ENCODE measurements at places on chromosomes 12 and 14.

- DNase-seq, result no peak
These were observed 46.6 kb upstream of the BICDL1 start for GRCh38 chr12:119942386-119942785.

- no peak for DNase-seq
These were observed 56.5 kb downstream of the SUSD6 start for GRCh38 chr14:69667938-69668335.

DNA sequence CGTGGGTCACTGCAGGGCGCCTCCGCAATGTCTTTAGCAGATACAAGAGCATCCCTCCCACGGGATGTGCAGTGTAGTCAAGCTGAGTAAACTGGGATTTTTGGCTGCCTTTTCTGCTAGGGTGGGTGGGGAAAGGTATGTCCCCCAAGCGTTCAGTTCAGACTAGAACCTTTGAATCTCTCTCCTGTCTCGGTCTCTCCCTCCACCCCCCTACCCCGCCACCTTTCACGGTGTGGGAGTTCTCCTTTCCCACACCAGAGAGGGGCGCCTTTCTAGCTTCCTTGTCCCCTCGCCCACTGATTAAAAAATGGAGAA is 525 bp upstream of the FAR2 start:
- no peak for DNase-seq

DNA sequence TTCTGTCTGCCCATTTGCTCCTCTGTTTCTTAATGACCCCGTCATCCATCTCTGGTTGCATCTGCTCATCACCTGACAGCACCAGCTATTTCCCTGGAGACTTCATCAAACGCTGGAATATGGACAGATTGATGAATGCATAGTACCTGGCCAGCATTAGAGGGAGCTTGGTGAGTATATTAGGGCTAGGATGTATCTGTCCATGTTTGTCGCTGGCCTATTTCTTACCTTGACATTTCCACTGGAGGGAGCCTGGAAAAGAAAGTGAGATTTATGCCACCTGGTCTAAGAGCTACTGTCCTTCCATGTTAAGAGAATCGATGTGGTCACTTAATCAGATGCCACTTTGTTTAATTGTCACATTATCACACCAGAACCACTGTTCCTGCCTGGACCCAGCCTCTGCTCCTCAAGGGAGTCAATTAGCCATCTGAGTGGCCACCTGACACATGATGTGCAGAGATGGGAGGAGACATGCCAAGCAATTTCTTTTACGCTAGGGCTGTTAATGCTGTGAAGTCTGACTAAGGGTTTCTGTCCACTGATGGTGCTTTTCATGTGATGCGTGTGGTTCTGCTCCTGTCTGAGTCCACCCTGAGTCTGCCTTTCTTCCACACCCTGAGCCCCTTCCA is 75.3 kb upstream of the SFSWAP start:
- DNase-seq, result no peak

DNA sequence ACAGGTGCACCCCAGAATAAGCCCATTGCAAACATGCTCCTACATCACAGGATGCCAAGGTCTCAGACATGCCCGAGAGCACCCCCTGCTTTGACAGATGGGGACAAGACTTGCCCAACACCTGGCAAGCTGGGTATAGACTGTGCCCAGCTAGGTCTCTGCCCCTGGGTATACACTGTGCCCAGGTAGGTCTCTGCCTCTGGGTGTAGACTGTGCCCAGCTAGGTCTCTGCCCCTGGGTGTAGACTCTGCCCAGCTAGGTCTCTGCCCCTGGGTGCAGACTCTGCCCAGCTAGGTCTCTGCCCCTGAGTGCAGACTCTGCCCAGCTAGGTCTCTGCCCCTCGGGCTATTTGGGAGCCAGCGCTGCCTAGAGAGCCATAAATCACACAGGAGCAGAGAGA is 85.9 kb downstream of the CCDC88C start:
- no peak for DNase-seq

DNA sequence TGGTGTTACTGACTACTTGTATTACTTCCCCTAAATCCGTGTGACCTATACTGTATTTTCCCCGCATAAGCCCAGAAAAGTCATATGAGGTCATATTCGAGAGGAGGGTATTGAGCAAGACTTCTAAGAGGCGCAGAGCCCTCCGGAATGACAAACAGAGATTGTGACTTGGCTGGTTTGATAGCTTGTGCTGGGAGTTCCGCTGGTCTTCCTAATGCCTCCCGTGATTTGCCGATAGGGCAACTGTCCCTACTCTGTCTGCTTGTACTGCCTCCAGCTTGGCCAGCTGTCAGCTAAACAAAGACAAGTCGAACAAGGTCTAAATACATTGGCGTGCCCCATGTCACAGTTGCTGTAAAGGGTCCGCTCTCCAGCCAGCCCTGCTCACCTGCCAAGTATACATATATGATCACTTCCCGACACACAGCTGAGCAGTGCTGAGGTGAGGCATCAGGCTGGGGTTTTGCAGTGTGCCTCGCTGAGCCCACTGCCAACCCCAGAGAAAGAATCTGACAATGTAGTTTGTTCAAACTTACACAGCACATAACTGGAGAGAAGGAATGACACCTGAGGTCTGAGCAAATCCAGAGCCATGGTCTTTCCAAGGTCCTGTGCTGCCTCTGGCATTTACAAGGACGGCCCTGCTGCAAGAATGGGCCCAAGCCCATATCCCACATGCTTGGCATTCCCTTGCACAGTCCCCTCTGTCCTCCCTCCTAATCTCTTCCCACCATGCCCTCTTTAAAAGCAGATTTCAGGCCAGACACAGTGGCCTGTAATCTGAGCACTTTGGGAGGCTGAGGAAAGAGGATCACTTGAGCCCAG is 23.7 kb downstream of the LGMN start:
- no peak for DNase-seq

- no peak for DNase-seq
These were observed 74.3 kb downstream of the EMP1 start for GRCh38 chr12:13270817-13271216.

DNA sequence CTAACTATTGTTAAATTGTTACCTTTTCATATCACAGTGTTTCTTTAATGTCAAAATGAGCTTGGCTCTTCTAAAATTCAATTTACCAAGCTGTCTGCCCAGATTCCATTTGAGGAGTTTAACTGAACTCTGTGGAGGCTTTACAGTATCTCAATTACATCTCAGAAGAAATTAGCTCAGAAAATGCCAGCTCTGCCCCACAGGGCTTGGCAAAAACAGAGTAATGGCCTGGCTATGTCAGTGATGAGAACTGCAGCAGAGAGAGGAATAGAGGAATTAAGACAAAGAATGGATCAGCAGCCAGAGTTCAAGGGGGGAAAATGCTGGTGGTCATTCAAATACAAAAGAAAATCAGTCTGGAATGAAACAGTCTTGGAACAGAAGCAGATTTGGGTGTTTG is 15.8 kb upstream of the TMTC1 start:
- DNase-seq, result no peak

GRCh38 chr14:100677554-100678468 is 48.9 kb upstream of the DLK1 start:
- DNase-seq, result peak; percentile 22

GRCh38 chr14:81260732-81261131 is 40.0 kb upstream of the GTF2A1 start:
- no peak for DNase-seq

- no peak for DNase-seq
These were observed 101.7 kb downstream of the RTN1 start for GRCh38 chr14:59768855-59769375.

GRCh38 chr12:121296618-121297434 is at the start of gene CAMKK2:
TSS of gene CAMKK2 (minus strand) at chr12:121296709. CDS start at chr12:121274526, 22,183 bp downstream.
- peak; percentile 46 for DNase-seq

GRCh38 chr12:99334285-99335056 is 313.1 kb upstream of the GARIN6 start:
- DNase-seq, result no peak
